Transverse colon (tissue), 4 donors: ENCODE measurements at places on chromosomes 5 and 9. TPM values are rescaled to one million over a fixed set of nuclear protein-coding genes. Genes with fewer than 3 reads are reported as not detected.

GRCh38 chr5:78519198-78519941 is 129.2 kb downstream of the LHFPL2 start:
- no peaks in the 10 kb centered on the region for H3K36me3 ChIP-seq
- H3K4me3 ChIP-seq, result no peak overlapping the region
- H3K4me1 ChIP-seq, result peaks cover 19% of the 10 kb centered on the region
- no peaks in the 10 kb centered on the region for H3K27me3 ChIP-seq
- DNase-seq, result peak; percentile 37
- peak overlapping the region; percentile 75 for H3K27ac ChIP-seq

- H3K4me3 ChIP-seq, result no peak overlapping the region
- no peaks in the 10 kb centered on the region for H3K36me3 ChIP-seq
- no peaks in the 10 kb centered on the region for H3K27me3 ChIP-seq
- no peaks in the 10 kb centered on the region for H3K4me1 ChIP-seq
Measured at GRCh38 chr5:111998871-111999270, 241.9 kb upstream of the NREP start.

TRIM36 gene
- total RNA-seq, result 69.1 TPM

SLC46A2 gene
- not detected for total RNA-seq

GFI1B gene
- total RNA-seq, result not detected

- H3K4me3 ChIP-seq, result no peak overlapping the region
- H3K27me3 ChIP-seq, result no peaks in the 10 kb centered on the region
- no peaks in the 10 kb centered on the region for H3K36me3 ChIP-seq
- no peak for DNase-seq
- peak overlapping the region; percentile 82 for H3K27ac ChIP-seq
Measured at GRCh38 chr5:74576941-74577456, 63.5 kb downstream of the ENC1 start.

DNA sequence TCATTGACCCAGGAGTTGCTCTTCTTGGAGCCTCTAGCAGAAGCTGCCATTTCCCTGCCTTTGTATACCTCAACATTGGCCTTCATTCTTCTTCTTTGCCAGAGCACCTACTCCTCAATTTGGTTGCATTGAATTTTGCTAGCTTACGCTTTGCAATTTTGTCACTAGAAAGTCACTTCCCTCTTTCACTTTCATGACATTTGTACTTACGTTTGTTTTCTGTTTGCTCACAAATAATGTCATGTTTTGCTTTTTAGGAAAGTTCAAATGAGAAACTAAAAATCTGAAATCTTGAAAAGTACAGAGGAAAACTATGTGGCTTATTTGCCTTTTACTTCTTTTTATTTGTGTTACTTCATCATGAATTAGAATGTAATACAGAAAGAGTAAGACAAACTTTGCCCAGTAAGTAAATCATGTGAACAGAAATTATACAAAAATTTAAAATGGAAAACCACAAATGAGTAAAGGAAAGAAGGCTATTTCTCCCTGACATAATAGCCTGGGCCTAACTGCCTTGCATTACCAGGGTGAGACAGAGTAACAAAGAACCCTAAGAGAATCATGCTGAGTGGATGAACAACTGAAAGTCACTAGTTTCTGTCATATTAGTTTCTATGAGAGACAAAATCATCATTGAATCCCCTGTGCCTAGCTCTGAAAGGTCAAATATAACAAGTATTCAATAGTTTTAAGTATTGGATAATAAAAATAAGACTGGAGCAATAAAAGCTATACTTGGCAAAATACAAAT is 7.4 kb upstream of the IFNA1 start:
- H3K36me3 ChIP-seq, result no peaks in the 10 kb centered on the region
- H3K27ac ChIP-seq, result no peak overlapping the region
- no peaks in the 10 kb centered on the region for H3K27me3 ChIP-seq
- DNase-seq, result no peak

DNA sequence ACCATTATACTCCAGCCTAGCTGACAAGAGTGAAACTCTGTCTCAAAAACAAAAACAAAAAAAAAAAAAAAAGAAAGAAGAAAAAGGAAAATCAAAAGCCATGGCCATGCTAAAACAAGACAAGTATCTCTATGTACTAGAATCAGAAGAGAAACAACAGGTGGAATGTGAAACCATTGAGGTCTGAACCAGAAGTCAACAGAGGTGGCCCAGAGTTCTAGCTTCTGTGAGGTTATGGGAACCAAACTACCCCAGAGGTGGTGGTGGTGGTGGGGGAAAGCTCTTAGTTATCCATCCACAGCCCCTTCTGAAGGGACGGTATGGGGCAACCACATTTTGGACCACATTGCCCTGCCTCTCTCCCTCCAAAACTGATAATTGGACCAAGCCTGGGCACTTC is 59.5 kb upstream of the ZNF366 start:
- no peaks in the 10 kb centered on the region for H3K36me3 ChIP-seq
- no peaks in the 10 kb centered on the region for H3K4me1 ChIP-seq
- no peak for DNase-seq
- no peaks in the 10 kb centered on the region for H3K27me3 ChIP-seq

DNAH5 gene
- 0.20 TPM for total RNA-seq

DNA sequence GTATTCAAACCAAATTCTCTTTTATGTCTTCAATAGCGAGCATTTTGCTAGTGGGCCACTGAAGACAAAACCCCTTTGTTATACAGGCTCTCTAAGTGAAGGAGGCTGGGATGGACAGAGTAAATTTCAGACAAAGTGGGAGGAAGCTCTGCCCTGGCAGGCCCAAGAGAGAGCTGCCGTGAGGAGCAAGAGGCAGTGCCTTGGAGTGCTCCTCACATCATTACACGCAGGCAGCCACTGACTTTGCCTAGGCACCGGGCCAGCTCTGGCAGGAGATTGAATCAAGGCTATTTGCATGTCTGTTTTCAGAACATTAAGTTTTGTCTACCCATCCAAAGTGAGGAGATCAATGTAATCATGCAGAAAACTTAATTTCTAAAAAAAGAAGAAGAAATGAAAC is 167.7 kb downstream of the CCDC192 start:
- peaks cover 5% of the 10 kb centered on the region for H3K4me1 ChIP-seq
- no peak overlapping the region for H3K27ac ChIP-seq
- no peaks in the 10 kb centered on the region for H3K36me3 ChIP-seq
- peak; percentile 56 for DNase-seq

DNA sequence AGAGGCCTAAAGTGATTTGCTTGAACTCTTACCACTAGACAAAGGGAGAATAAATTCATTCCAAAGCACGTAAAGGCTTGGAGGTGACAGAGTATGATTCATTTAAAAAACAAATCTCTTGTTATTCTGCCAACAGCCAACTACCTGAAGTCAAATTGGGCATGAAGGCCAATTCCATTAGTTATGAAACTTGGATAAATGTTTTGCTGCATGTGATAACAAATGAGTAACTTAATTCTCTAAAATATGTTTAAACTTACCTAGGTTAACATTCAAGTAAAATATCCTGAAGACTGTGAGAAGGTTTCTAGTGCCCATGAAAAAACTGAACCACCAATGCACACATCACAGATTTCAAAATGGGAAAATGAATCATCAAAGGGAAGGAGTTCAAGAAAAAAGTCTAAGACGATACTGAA is 120.1 kb upstream of the TSLP start:
- no peak for DNase-seq
- no peaks in the 10 kb centered on the region for H3K4me1 ChIP-seq
- H3K27ac ChIP-seq, result no peak overlapping the region
- no peaks in the 10 kb centered on the region for H3K27me3 ChIP-seq

DNA sequence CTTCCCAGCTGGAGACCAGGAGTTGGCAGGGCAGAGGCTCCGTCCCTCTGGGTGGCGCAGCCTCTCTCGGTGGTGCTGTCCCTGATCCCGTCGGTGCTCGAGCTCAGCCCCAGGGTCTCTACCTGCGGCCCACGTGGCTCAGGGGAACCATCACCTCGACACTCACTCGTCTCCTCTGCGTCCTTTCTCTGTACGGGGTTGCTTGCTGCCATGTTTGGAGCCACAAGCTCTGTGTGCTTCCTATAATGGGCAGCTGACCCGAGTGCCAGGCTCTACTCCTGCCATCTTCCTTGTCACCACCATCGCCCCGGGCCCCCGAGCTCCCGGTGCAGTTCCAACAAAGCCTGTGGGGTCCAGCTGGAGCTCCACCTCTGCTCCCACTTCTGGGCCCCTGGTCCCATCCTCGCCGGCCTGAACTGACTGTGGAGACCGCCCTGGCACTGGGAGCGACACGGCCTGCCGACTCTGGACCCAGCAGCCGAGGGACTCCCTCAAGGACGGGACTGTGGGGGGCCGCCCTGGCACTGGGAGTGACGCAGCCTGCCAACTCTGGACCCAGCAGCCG is 5.0 kb downstream of the FBXW5 start:
- DNase-seq, result no peak
- H3K4me1 ChIP-seq, result peaks cover 12% of the 10 kb centered on the region
- peaks cover 26% of the 10 kb centered on the region for H3K36me3 ChIP-seq

- peaks cover 23% of the 10 kb centered on the region for H3K27me3 ChIP-seq
- no peaks in the 10 kb centered on the region for H3K36me3 ChIP-seq
- DNase-seq, result peak; percentile 16
- H3K4me1 ChIP-seq, result peaks cover 7% of the 10 kb centered on the region
- H3K27ac ChIP-seq, result peak overlapping the region; percentile 53
Measured at GRCh38 chr5:43192558-43193180, 644 bp downstream of the NIM1K start.

PCDHA13 gene
- not detected for total RNA-seq

GRCh38 chr9:109872901-109873300 is 92.9 kb downstream of the PALM2AKAP2 start:
- no peak overlapping the region for H3K27ac ChIP-seq
- H3K4me3 ChIP-seq, result no peak overlapping the region
- peaks cover 11% of the 10 kb centered on the region for H3K27me3 ChIP-seq
- no peaks in the 10 kb centered on the region for H3K4me1 ChIP-seq
- no peaks in the 10 kb centered on the region for H3K36me3 ChIP-seq

DNA sequence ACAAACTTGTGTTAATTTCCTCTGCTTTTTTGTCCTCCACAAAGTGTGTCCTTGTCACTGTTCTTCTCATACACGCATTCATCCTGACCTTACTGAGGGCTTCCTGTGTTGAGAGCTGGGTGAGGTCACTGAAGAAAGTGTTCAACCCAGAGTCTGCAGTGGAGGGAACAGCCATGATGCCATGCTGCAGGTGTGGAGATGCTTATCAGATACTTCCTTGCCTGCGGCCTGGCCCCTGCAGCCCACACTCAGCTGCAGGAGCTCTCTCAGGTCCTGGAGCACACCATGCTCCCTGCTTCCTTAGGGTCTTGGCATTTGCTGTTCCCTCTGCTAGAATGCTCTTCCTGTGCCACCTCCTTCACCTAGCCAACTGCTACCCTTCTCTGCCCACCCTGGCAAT is 108.1 kb upstream of the SPRY4 start:
- H3K36me3 ChIP-seq, result no peaks in the 10 kb centered on the region
- no peak overlapping the region for H3K4me3 ChIP-seq
- no peaks in the 10 kb centered on the region for H3K27me3 ChIP-seq
- H3K4me1 ChIP-seq, result peaks cover 8% of the 10 kb centered on the region

CCNI2 gene
- total RNA-seq, result 9.3 TPM

DNA sequence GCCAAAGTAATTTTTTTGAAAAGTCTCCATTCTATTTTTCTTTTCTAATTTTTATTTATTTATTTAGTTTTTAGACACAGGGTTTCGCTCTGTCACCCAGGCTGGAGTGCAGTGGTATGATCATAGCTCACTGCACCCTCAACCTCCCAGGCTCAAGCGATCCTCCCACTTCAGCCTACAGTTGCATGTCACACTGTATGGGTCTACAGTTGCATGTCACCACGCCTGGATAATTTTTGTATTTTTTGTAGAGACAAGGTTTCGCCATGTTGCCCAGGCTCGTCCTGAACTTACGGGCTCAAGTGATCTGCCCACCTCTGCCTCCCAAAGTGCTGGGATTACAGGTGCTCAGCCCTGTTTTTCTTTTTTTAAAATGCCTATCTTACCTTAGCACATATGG is 10.7 kb downstream of the FANCC start:
- H3K4me1 ChIP-seq, result peaks cover 6% of the 10 kb centered on the region
- H3K36me3 ChIP-seq, result no peaks in the 10 kb centered on the region
- no peaks in the 10 kb centered on the region for H3K27me3 ChIP-seq
- H3K27ac ChIP-seq, result peak overlapping the region; percentile 10
- H3K4me3 ChIP-seq, result no peak overlapping the region

PCDHA10 gene
- 0.68 TPM for total RNA-seq

- no peaks in the 10 kb centered on the region for H3K36me3 ChIP-seq
- no peaks in the 10 kb centered on the region for H3K4me1 ChIP-seq
- no peak overlapping the region for H3K4me3 ChIP-seq
- H3K27ac ChIP-seq, result no peak overlapping the region
- H3K27me3 ChIP-seq, result no peaks in the 10 kb centered on the region
Measured at GRCh38 chr5:148425808-148426207, 42.0 kb downstream of the FBXO38 start.

GRCh38 chr5:176682016-176682531 is 34.8 kb downstream of the TSPAN17 start:
- H3K4me1 ChIP-seq, result peaks cover 5% of the 10 kb centered on the region
- peaks cover 60% of the 10 kb centered on the region for H3K27me3 ChIP-seq
- no peak for DNase-seq
- H3K4me3 ChIP-seq, result no peak overlapping the region
- H3K27ac ChIP-seq, result no peak overlapping the region

- no peak for DNase-seq
- peaks cover 12% of the 10 kb centered on the region for H3K27me3 ChIP-seq
- no peaks in the 10 kb centered on the region for H3K36me3 ChIP-seq
- no peak overlapping the region for H3K4me3 ChIP-seq
Measured at GRCh38 chr9:87327575-87328125, 170.0 kb upstream of the DAPK1 start.

IL9 gene
- total RNA-seq, result not detected

- H3K4me3 ChIP-seq, result no peak overlapping the region
- no peaks in the 10 kb centered on the region for H3K4me1 ChIP-seq
- DNase-seq, result no peak
- no peaks in the 10 kb centered on the region for H3K27me3 ChIP-seq
Measured at GRCh38 chr5:109034306-109034705, 286.6 kb downstream of the FER start.
